ENCODE measurements at places on chromosomes 6 and 20. TPM values are rescaled to one million over a fixed set of nuclear protein-coding genes. Genes with fewer than 3 reads are reported as not detected.

- no peaks in the 10 kb centered on the region for H3K27me3 ChIP-seq
- H3K4me1 ChIP-seq, result no peaks in the 10 kb centered on the region
- no peak for DNase-seq
- no peak overlapping the region for H3K27ac ChIP-seq
- H3K4me3 ChIP-seq, result no peak overlapping the region
- no peaks in the 10 kb centered on the region for H3K36me3 ChIP-seq
Measured at GRCh38 chr20:51202304-51202703, 179.4 kb upstream of the KCNG1 start.

GRCh38 chr20:14720251-14720650 lies 382.8 kb upstream of the FLRT3 start:
- no peak for DNase-seq
- no peaks in the 10 kb centered on the region for H3K4me1 ChIP-seq
- no peaks in the 10 kb centered on the region for H3K27me3 ChIP-seq
- H3K36me3 ChIP-seq, result no peaks in the 10 kb centered on the region

GRCh38 chr6:161596807-161597520 lies 323.1 kb upstream of the AGPAT4 start:
- H3K4me3 ChIP-seq, result no peak overlapping the region
- no peak for DNase-seq
- no peaks in the 10 kb centered on the region for H3K27me3 ChIP-seq
- no peaks in the 10 kb centered on the region for H3K36me3 ChIP-seq

DNA sequence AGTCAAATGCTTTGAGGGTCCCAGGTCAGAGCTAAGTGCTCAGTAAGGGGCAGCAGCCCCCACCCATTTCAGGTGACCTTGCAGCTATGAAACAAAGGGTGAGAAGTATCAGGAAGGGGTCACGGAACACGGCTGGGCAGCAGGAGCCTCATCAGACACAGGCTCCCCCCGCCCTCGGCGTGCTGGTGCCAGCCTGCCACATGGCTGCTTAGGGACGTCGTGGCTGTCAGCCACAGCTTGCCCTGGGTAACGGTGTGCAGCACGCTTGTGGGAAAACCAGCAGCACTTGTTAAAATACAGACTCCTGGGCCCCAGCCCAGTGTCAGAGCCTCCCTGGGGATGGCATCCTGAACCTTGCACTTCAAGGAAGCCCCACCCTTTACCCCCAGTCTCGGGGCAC lies 39.3 kb downstream of the SSR1 start:
- no peaks in the 10 kb centered on the region for H3K27me3 ChIP-seq
- H3K27ac ChIP-seq, result no peak overlapping the region
- peaks cover under 1% of the 10 kb centered on the region for H3K4me1 ChIP-seq
- H3K36me3 ChIP-seq, result no peaks in the 10 kb centered on the region
- no peak overlapping the region for H3K4me3 ChIP-seq

DNA sequence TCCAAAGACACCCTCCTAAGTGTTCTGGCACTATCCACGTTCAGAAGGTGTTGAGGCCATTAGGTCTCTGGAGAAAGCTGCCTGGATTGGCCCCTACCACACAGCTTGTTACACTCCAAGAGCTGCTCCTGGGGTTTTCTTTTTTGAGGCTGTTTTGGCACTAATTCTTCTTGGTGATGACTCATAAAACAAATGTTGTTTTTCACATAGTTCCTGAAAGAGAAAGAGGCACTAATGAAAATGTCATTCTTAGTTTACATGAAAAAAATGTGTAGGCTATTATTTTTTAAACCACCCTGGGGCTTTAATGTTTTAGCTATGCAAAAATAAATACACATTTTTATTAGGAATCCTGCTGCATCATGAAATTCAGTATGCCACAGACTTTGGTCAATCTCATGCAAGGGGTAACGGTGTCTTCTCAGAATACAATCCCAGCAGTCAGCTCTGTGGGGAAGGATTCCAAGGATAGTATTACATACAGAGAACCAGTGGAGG lies 38.1 kb downstream of the TBPL1 start:
- no peaks in the 10 kb centered on the region for H3K27me3 ChIP-seq
- no peaks in the 10 kb centered on the region for H3K36me3 ChIP-seq
- no peak overlapping the region for H3K27ac ChIP-seq
- H3K4me3 ChIP-seq, result no peak overlapping the region

GRCh38 chr6:22926790-22927354 lies 357.5 kb downstream of the HDGFL1 start:
- H3K36me3 ChIP-seq, result no peaks in the 10 kb centered on the region
- H3K27ac ChIP-seq, result no peak overlapping the region
- no peak overlapping the region for H3K4me3 ChIP-seq
- H3K27me3 ChIP-seq, result no peaks in the 10 kb centered on the region
- no peak for DNase-seq
- H3K4me1 ChIP-seq, result no peaks in the 10 kb centered on the region

DNA sequence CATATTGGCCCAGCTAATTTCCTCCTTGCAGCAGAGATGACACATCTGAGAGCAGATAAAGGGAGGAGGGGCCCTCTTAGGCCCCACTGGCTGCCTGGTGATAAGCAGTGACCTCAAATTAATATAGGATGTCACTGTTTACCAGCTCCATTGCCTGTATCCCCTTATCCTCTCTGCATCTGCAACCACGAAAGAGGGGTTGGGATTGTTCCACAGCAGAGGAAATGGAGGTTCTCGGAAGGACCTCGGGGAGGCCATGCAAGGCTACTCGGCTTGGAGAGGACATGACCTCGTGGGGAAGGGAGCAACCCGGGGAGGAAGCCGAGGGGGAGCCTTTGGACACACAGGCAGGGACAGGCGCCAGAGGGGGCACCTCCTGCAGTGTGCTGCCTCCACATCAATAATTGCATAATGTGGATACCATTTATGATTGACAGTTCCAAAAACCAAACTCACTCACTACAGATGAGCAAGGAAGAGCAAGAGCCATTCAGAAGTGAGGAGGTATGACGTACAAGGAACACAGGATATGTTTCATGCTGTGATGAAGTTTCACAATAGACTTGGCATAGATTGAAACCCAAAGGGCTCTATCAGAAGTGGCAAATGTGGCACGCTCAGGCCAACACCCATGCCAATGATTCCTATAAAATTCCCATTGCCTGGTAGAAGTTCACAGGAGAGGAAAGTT lies 177.2 kb upstream of the RNF24 start:
- no peak for DNase-seq
- H3K27me3 ChIP-seq, result no peaks in the 10 kb centered on the region
- no peaks in the 10 kb centered on the region for H3K36me3 ChIP-seq
- no peak overlapping the region for H3K27ac ChIP-seq

- H3K4me1 ChIP-seq, result peaks cover 4% of the 10 kb centered on the region
- no peak overlapping the region for H3K27ac ChIP-seq
- H3K4me3 ChIP-seq, result no peak overlapping the region
- H3K27me3 ChIP-seq, result no peaks in the 10 kb centered on the region
- no peaks in the 10 kb centered on the region for H3K36me3 ChIP-seq
- peak; percentile 31 for DNase-seq
Measured at GRCh38 chr6:42532038-42532669, 31.7 kb upstream of the UBR2 start.

DNA sequence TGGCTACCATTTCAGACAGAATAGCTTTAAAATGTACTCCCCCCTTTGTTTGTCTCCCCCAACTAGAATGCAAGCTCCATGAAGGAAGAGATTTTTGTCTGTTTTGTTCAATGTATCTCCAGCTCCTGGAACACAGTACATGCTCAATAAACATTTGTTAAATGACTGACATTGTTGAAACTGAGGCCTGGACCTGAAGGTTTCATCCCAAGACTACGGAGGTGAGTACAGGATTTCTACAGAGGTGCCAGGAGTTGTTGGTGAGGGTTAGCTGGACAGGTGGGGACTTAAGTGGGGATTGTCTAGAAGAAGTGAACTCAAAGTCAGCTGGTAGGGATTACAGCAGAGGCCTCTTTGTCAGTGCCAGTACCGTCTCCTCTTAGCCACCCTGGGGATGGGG lies 19.4 kb downstream of the VEGFA start:
- no peak overlapping the region for H3K27ac ChIP-seq
- no peak overlapping the region for H3K4me3 ChIP-seq
- H3K27me3 ChIP-seq, result no peaks in the 10 kb centered on the region

The TNNC2 gene
- total RNA-seq, result not detected

The IPCEF1 gene
- total RNA-seq, result 18.1 TPM

The OSER1 gene
- total RNA-seq, result 25.3 TPM

The LST1 gene
- 78.8 TPM for total RNA-seq

The SOBP gene
- total RNA-seq, result 9.2 TPM

The WFDC5 gene
- not detected for total RNA-seq

The SLX4IP gene
- 9.5 TPM for total RNA-seq

The POM121L2 gene
- not detected for total RNA-seq

All from lung (tissue), 17 donors.